ENCODE measurements at places on chromosomes 2 and 18.

- no peak for DNase-seq
Measured at GRCh38 chr2:189506514-189506976, 65.3 kb downstream of the WDR75 start.

DNA sequence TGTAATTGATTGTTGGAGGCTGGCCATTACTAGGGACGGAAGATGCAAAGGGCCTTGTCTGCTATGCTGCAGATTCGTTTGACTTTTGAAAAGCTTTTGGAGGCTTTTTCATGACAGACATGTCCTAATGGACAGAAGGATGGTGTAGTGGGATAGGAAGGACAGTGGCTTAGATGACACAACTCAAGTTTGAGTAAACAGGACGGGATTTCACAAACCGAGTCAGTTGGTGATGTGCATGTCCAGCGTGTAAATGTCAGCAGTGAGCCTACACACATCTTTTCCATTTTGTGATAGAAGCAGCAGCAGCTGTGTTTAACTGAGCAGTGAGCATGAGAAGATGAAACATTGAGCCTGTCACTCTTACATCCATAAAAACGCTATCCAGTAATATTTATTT, 76.0 kb downstream of the NCK2 start:
- no peak for DNase-seq

DNA sequence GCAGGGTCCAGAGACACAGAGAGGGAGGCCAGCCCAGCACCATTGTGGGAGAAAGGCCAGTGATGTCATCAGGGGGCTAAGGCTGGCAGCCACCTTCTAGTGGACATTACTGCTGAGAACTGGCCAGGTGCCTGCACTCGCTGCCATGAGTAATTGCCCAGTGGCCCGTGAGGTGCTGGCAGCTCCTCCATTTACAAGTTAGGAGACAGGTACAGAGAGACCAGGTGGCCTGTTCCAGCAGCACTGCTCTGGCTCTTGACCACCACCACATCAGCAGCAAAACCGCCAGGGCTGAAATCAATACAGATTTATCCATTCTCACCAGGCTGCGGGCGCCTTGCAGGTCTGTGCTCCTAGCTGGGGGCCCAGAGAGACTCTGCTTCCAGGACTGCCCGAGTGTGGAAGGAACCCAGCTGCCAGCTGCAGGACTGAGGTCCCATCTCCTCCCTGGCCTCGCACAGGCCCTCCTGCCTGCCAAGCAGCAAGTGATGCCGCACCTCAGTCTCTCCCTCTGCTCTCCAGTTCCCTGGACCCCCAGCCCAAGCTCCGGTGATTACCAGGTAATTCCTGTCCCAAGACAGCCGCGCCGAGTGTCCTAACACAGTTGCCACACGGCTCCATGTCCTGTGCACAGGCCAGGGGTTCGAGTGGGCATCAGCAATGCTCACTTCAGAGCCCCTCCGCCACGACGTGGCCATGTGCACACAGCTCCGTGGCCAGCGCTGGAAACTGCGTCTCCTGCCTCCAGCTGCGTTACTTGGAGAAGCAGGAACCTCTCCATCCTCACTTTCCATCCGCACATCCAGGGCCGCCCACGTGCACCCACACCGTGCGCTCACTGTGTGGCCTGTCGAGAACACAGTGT, 101.0 kb upstream of the CTDP1 start:
- no peak for DNase-seq

- DNase-seq, result no peak
Measured at GRCh38 chr2:46294176-46294836, 2.9 kb upstream of the EPAS1 start.

- no peak for DNase-seq
Measured at GRCh38 chr2:120314690-120315366, 31.1 kb upstream of the INHBB start.

- no peak for DNase-seq
Measured at GRCh38 chr2:20526160-20526559, 79.3 kb downstream of the RHOB start.

DNA sequence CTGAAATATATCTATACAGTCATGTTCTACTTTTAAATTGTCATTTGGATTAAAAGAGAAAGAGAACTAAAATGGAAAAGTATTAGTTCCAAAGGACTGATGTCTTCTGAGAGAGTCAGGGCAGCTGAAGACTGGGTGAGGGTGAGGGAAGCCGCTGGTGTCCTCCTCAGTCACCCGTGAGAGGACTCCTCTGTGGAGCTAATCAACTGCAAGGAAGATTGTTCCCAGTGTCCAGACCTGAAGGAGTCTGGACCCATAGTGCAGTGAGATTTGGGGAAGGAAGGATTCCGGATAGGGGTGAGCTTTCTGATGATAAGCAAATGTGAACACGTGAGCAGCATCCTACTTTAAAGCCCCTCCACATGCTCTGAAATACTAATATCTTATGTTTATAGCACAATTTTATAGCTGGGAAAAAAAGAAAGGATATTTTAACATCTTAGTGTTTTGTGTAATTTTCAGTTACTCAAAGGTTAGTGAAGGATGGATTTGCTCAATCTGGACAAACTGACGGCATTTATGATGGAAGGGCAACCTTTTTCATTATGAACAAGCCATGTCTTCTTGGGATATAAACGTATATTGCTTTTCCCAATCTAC, 134.5 kb upstream of the TTC39C start:
- DNase-seq, result no peak
